ENCODE measurements at places on chromosomes 12 and 14.

DNA sequence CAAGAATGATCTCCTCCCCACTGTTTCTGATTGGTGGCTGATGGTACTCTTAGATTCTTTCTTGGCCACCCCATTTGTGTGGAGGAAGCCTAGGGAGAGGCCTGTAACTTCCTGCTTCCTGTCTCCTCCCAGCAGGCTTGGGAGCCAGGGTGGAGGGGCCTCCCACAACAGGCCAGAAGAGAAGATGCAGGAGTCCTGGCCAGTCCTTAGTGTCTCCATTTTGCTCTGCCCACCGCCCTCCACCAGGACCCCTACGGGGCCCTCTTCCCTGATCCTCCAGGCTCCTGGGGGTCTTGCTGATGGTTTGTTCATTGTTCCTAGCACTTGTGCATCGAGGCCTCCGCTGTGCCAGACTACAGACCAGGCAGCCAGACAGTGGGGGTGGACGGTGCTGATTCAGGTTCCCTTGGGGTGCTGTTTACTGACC, 6.8 kb downstream of the TSPAN9 start:
- DNase-seq = no peak

DNA sequence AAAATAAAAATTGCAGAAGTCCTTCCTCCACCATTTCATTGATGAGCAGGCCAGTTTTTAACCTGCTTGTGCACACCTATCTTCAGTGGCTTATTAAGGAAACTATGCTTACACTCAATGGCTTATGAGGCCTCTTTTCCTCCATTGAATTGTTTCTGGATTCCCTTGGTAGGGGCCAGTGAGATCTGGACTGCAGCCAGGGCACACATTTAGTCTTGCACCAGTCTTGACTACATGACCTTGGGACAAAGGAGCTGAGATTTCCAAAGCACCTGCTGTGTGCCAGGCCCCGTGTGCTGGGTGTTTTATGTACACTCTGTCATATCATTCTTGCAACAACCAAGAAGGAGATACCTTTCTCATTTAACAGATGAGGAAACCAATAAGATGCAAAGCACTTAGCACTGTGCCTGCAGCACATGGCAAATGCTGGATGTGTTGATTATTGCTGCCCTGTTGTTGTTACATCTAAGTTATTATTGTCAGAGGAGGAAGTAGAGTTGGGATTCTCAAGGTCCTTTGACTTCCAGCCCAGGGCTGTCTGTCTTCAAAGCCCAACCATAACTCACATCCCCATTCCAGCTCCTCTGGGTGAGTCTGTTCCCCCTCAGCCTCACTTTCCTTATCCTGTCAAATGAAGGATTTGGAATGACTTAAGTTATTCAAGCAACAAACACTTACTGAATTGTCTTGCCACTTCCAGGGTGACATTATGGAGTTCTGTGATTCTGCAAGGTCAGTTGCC, 31.6 kb upstream of the RIN3 start:
- no peak for DNase-seq

GRCh38 chr12:33690562-33690961, 250.9 kb upstream of the SYT10 start:
- no peak for DNase-seq

GRCh38 chr14:68824517-68825347, 31.9 kb upstream of the ZFP36L1 start:
- no peak for DNase-seq

DNA sequence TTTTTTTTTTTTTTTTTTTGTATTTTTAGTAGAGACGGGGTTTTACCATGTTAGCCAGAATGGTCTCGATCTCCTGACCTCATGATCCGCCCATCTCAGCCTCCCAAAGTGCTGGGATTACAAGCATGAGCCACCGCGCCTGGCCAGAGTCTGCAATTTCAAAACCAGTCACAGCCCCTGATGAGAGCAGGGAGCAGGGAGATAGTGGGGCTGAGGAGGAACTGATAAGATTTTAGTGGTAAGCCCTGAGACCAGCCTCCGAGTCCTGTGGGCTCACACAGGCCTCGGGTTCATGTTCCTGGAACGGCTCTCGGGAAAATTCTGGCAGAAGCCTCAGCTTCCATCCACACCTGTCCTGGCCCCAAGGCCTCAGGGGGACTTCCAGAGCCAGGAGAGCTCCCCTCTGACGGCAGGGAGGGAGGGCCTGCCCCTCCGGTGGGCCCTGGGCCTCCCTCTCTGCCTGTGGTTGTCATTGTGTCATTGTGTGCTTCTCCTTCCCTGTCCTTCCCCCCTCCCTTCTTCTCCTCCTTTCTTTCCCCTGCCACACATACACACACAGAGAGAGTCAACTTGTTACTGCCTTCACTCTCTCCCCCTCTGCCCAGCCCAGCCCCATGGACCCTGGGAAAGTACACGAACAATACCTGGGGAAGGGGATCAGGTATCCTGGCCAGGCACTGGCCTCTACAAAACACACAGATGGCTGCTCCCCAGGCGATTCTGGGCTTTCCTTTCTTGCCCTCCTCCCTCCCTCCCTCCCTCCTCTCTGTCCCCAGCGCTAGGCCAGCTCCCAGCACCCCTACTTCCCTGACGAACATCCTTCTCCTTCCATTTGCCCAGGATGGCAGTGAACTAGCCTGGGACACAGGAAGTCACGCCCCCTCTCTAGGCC, 294.1 kb downstream of the DPF3 start:
- DNase-seq = no peak

- no peak for DNase-seq
These were observed 423 bp downstream of the FGD6 start for GRCh38 chr12:95216711-95217376.

GRCh38 chr14:104105822-104106470, 20.4 kb downstream of the ASPG start:
- no peak for DNase-seq

- DNase-seq = no peak
These were observed 33.4 kb downstream of the C12orf75 start for GRCh38 chr12:105363890-105364289.

- no peak for DNase-seq
These were observed 4.7 kb downstream of the FLRT2 start for GRCh38 chr14:85534458-85535293.

DNA sequence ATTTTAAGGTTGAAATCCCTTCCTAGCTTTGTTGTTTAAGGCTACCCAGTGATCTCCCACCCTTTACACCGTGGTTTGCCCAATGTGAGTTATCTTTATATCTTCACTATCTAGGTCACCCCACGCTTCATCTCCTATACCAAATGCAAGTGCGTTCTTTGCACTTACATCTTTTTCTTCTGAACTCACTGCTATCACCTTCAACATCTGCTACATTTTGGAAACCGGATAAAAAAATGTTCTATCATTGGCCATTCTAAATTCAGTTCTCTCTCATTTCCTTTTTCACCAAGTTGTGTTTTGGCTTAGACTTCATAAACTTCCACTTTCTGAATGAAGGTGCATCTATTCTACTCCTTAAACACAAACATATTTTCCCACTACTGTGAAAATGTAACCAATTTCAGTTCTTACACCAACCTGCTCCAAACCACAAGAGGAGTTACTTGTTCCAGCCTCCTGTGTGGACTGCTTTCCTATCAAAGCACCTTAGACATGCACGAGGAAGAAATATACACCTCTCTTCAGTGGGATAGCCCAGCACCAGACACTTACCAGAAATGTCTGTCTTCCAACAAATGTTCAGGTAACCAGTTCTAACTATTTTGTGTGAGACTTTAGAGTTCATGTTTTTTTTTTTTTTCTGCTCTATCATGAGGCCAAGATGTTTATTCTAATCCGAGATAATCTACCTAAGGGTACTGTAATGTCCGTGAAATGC, 21.9 kb downstream of the CLEC9A start:
- DNase-seq = no peak

DNA sequence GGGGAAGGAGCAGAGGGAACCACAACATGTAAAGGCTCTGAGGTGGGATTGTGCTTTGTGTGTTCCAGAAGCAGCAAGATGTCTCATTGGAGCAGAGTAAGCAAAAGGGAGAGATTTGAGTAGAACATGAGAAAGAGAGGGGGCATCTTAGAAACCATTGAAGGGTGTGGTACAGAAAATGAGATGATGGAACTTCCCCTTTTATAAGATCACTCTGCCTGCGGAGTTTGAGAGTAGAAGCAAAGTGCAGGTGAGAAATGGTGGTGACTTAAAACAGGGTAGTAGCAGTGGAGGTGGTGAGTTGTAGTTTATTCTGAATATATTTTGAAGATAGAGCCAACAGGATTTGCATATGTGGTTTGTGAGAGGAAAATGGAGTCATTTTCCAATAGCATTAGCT, 56.0 kb downstream of the FBXO34 start:
- no peak for DNase-seq

Measured in activated T-cell treated with anti-CD3 and anti-CD28 coated beads, Interleukin-2, amount 50 U/mL, for 1 hour (primary cell).